Effector memory CD8-positive, alpha-beta T cell (primary cell): ENCODE measurements at places on chromosomes 13 and 19.
A peak's percentile ranks its signal among the peaks of the same experiment; 100 is the strongest.

DNA sequence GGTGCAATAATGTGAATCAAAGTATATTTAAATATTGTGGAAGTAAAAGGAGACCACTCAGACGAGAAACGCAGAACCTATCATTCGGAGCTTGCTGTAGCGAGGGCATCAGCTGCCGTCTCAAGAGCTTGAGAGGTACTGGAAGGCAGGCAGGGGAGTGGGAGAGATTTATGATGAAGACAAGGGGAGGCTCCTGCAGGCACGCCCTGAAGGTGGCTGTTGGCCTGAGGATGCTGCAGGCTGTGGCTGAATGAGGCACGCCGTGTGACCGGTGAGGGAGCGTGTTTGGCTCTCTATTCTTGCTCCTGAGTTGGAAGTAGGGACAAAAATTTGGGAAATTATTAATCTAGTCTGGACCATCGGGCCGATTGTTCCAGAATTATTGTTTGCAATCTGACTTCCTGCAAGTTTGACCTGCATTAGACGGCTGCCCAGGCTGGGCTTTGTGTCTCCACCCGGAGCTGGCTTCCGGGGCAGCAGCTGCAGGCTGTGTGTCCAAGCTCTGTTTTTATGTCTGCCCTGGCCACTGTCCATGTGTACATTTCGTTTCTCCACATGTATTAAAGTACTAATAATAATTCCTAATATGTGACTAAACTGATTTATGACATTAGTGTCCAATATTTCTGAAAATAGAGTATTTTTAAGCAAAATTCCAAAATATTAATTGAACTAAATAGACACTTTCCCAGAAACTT is 91.1 kb upstream of the ANKRD10 start:
- no peak for DNase-seq

DNA sequence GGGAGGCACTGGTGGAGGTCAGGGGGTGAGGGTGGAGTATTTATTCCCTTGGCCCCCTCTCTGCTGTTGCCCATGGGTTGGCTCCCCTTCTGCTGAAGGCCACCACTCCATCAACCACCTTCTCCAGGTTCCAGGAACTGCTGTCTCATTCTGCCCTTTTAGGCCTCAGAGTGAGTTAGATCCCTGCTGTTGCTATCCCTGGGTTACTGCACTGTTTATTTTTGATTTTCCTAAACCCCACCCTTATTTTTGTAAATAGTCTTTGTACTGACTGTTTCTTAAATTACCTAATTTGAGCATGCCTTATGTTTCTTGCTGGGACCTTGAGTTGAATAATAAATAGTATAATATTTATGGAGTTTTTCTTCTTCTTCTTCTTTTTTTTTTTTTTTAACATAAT is 132.8 kb downstream of the RGCC start:
- DNase-seq: no peak

DNA sequence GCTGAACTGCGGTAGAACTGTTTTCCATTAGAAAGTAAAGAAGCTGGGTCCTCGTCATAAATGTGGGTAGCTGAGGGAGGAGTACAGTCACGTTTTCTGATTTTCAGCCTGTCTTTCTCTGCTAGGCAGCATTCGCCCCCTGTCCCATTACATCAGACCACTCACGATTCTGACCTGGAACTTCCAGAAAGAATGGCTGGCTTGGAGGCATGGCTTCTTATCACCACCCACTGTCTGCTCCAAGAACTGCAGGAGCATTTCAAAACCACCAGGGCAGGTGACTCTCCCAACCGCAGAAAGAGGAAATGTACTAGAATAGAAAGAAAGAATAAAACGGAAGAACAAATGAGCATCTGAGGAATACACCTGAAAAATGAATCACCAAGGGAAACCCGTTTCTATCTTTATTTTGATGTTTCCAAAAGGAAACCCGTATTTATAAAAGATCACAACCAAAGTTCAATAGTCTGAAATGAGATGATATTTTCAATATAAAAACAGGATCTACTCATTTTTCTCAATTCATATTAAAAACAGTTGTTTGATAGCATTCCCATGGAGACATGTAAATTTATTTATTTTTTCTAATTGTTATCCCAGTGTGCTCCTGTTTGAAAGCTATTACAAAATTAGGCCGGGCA is 22.1 kb upstream of the POMP start:
- peak; percentile 9 for DNase-seq

DNA sequence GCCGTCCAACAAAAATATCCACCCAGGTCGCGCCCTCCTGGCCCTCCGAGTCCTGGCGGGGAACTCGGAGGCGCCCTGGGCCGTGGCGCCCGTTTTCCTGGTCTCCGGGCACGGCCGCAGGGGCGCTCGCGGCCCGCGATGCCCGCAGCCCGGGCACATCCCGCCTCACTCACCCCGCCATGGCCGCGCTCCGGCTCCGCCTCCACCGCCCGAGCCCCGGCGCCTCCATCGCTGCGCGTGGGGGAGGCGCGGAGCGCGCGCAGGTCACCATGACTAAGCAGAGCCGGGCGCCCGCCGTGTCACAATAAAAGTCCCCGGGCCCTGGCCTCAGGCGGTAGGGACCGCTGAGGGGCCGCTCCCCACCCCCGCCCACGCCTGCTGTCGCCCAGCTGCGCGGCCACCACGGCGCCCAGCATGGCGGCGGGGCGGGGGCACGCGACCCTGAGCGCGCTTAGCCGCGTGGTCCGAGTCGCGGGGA is 593 bp downstream of the KEAP1 start:
- peak; percentile 84 for DNase-seq

DNA sequence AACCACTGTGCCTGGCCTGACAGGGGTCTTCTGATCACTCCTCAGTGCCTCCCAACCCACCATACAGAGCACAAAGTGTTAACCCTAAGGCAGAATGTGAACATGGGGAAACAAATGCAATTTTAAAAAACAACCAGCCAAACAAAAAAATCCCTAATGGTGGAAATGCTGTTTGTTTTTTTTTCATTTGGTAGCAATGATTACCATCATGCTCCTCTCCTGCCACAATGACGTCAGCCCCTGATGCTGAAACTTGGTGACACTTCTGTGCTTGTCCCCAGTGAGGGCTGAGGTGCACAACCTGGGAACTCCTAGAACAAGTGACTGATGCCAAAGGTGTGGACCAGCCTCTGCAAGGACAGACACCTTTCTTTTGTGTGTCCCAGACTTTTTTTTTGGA is 4.0 kb upstream of the TSPAN16 start:
- DNase-seq: no peak

- no peak for DNase-seq
These were observed 89.2 kb upstream of the ARGLU1 start for GRCh38 chr13:106657104-106657503.

GRCh38 chr13:92989301-92989700 is 237.3 kb upstream of the GPC6 start:
- DNase-seq: no peak

DNA sequence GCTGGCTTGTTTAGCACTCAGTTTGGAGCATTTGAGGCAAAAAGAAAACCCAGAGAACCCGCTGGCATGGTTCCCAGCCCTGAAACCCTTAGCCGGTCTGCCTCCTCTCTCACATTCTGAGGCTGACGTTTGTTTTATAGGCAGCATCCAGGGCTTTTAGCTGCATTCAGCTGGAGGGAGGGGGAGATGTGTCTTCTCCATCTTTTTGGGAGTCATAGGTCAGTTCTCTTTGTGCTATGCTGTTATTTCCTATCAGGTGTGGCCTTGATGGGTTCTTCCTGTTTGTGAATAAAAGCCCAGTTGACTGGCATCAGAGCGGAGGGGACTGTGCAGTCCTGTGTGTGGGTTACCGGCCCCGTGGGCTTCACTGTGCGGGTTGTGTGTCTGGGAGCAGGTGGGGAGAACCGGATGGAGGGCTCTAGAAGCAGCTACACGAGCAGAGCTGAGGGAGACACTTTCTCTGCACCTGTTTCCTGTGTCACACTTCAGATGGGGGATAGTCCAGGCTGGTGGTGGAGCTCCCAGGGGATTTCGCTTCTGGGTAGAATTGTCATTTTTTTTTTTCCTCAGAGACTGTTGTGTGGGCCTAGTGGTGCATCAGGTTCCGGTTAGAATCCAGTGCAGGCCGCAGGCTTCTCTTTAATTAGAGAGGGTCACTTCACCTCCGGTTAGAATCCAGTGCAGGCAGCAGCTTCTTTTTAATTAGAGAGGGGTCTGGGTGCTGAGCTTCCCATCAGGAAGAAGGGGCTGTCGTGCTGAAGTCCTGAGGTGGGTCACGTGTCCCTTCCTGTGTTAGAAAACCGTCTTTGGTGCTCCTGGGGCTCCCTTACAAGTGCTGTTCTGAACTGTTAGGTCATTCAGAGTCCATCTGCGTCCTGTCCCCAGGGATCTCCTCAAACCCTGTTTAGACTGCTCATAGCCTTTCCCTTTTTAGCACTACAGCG is 69.6 kb downstream of the ARHGEF7 start:
- DNase-seq: peak; percentile 39
